ENCODE measurements at places on chromosomes 11 and 22.
A peak's percentile ranks its signal among the peaks of the same experiment; 100 is the strongest.

GRCh38 chr11:83118814-83119213 is 38.1 kb upstream of the PCF11 start:
- DNase-seq = no peak

- no peak for DNase-seq
Observed at GRCh38 chr11:28347371-28347770, 239.2 kb downstream of the METTL15 start.

- DNase-seq = no peak
Observed at GRCh38 chr11:86876716-86877234, 76.4 kb downstream of the PRSS23 start.

GRCh38 chr22:23397008-23397612 is 183.0 kb downstream of the IGLL1 start:
- DNase-seq = no peak

GRCh38 chr11:102421261-102421660 is 31.3 kb downstream of the TMEM123 start:
- no peak for DNase-seq

GRCh38 chr22:40583053-40583741 is 53.3 kb downstream of the MRTFA start:
- no peak for DNase-seq

DNA sequence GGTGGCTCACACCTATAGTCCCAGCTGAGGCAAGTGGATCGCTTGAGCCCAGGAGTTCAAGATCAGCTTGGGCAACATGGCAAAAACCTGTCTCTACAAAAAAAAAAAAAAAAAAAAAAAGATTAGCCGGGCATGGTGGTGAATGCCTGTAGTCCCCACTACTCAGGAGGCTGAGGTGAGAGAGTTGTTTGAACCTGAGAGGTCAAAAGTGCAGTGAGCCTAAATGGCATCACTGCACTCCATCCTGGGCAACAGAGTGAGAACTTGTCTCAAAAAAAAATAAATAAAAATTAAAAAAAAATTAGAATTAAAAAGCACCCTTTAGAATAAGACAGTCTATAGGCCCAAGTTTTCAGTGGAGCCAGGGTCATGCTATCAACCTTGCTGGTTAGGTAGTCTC is 95.5 kb downstream of the PDHX start:
- no peak for DNase-seq

DNA sequence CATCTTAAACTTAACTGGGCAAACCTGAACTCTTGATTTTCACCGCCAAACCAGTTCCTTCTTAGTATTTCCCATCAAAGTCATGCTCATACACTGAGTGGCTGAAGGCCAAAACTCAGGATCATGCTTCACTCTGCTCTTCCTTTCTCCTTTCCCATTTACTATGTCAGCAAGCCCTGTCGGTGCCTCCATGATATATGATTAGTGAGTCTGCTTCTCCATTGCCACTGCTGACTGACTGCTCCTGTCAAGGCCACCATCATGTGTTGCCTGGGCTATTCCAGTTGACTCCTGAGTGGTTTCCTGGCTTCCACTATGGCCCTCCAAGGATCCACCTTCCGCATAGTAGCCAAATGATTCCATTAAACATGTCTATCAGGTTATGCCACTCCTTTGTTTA is 42.8 kb upstream of the AMPD3 start:
- DNase-seq = no peak

GRCh38 chr11:128841461-128842072 is 25.5 kb downstream of the KCNJ1 start:
- no peak for DNase-seq

GRCh38 chr11:80424012-80424695 is 983.3 kb upstream of the TENM4 start:
- no peak for DNase-seq

DNA sequence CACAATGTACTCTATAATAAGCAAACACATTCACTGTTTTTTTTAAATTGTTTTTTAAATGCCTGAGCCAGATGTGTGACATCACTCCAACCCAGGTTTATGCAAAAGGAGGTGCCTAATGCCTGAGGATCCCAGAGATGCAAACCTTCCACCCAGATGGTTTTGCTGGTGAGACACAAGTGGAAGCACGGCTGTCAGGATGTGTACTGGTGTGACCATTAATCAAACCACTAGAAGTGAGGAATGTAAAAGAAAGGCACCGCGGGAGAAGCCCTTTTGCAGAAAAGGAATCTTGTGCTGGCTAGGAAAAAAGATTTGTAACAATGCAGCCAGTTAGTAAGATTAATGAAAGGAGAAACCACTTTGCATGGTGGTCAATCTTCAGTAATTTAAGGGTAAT is 407.4 kb downstream of the LARGE1 start:
- no peak for DNase-seq

- DNase-seq = no peak
Observed at GRCh38 chr11:45216901-45217300, 69.2 kb downstream of the SYT13 start.

- peak; percentile 40 for DNase-seq
Observed at GRCh38 chr11:35288817-35289541, 130.4 kb downstream of the SLC1A2 start.

- no peak for DNase-seq
Observed at GRCh38 chr11:26847459-26847858, 125.6 kb upstream of the SLC5A12 start.

DNA sequence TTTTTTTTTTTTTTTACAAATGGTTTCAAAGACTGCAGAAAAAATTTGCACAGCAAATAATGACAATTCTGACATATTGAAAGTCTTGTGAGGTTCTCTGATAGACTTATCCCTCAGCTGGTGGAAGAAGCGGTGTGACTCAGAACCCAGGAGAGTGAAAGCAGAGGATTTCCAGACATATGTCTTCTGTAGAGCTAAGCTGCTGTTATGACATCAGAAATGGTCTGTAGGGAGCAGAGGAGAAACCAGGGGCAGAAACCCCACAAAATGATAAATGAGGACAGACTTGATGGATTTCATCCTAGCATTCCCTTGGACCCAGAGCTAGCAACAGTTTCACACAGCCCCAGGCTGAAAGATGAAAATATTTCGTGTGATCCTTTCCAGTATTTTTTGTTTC is 582.6 kb downstream of the METTL15 start:
- no peak for DNase-seq

DNA sequence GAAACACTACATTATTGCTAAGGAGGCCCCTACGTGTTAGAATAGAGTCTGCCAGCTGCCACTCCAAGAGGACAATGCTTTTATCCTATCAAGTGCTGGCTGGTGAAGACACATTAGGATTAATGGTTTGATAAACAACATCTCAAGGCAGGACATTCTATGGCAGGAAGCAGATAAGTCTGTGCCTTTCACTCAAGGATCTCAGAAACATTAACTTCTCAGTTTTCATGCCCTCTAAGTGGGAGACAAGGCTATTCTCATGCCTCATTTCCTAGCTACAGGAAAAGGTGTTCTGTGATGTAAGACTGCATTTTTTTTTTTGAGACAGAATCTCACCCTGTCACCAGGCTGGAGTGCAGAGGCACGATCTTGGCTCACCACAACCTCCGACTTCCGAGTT is 23.5 kb upstream of the TIMP3 start:
- DNase-seq = no peak

GRCh38 chr11:22681281-22681812 is 14.9 kb downstream of the GAS2 start:
- DNase-seq = no peak

GRCh38 chr11:110173811-110174644 is 80.8 kb downstream of the ZC3H12C start:
- DNase-seq = peak; percentile 38

DNA sequence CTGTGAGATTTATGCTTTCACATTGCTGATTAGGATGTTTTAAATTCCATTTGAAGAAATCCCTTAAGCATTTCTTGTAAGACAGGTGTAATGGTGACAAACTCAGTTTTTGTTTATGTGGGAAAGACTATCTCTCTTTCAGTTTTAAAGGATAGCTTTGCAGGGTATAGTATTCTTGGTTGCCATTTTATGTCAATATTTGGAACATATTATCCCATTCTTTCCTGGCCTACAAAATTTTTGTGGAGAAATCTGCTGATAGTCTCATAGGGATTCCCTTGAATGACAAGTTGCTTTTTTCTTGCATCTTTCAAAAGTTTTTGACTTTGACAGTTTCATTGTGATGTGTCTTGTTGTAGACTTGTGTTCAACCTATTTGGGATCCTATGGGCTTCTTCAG is 28.8 kb downstream of the NAGA start:
- no peak for DNase-seq

DNA sequence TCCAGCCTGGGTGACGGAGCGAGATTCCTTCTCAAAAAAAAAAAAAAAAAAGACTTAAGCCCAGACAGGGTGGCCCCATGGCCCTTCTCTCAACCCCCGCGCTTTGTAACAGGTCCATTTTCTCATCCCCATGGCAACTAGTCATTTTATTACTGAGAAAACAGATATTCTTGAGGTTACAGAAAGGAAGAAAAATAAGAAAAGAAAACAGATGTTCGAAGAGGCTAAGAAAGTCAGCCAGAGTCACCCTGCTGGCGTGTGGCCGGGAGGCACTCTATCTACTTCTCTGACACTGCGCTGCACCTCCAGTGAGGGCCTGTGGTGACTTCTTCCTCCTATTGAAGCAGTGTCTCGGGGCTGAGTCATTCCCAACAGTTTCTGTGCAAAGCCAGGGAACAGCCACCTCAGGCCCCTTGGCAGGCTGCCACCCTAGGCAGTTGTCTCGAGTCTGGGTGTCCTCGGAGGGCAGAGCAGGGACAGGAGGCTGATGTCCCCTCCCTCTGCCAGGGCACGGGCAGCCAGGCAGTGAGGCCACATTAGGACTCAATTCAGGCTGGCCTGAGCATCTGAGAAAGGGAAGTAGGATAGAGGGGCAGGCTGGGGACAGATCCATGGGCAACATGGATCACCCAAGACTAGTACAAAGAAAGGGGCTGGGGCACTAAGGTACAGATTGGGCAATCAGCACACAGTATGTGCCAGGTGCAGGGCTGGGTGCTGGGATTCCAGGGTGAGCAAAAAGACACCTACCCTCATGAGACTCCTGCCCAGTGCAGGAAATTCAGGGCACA is 16.4 kb upstream of the SYVN1 start:
- DNase-seq = peak; percentile 99

GRCh38 chr11:15667127-15667725 is 552.5 kb downstream of the INSC start:
- no peak for DNase-seq

DNA sequence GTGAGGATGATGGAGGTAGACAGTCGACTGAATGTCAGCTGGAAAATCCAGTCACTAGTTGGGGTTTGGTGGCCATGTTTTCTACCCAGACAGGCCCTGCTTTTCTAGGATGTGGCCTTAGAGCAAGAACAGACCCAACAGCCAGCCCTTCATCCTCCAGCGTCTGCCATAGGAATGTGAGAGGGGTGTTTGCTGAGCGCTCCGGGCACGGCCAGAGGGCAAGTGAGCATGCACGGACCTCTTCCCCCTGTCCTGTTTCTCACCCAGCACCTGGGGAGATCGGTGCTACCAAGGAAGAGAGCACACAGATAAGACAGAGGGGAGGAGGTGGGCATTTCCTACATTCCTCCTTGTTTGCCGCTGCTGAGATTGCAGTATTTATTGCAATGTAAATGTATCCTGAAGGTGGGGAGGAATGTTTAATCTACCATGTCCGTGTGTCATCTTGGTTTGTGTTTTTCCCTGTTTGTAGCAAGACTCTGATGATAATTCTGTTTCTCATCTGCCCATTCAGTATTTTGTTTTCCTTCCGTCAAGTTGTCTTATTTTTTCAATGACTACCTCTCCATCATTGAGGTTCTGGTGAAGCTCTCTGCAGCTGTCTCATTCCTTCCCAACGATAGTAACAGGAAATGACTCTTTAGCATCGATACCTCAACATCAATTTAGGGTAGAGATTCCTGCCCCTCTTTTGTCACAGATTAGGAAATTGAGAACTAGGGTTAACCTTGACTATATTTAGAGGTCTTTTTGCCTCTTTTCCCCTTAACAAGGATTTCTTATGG is 4.9 kb upstream of the ATF4 start:
- DNase-seq = no peak

DNA sequence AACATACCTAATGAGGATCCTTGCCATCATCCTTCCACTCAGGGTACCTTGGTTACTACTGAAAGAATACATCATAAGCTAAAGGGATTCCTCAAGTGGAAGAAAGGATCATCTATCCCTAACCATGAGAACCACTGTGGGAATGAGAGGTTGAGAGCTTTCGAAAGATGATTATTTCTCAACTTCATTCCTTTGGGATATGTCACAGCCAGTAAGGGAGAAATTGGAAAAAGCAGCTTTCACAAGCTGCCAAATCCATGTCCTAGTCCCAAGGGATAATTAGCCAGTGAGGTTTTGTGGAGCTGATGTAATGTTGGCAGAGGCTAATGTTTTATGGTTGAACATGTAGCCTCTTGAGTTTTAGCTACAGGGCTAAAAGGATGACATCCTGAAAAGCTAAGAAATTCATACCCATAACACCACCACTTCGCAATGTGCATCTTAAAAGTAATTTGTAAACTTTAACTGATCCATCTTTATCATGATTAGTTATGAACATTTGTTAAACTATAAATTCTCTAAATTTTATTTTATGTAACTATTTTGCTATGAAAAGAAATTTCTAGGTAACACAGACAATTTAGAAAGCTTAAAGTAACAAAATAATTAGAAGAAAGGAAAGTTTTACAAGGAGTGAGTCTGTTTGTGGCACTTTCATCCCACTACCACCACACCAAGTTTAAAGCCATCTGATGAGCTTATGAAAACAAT is 123.9 kb downstream of the MRTFA start:
- no peak for DNase-seq

DNA sequence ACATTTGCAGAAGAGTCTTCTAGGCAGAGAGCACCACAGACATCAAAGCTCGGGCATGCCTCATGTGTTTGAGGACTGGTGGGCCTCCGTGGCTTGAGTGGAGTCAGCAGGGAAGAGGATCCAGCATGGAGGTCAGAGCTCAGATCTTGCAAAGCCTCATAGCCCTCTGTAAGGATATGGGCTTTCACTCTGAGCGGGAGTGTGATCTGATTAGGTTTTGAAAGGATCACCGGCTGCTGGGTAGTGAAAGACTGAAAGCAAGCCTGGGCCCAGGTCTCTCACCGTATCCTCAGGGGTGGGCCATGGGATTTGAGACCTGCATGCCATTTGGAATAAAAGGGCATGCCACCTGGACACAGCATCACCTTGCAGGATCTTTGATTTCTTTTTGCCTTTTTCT is 112.7 kb downstream of the TEAD1 start:
- DNase-seq = no peak

DNA sequence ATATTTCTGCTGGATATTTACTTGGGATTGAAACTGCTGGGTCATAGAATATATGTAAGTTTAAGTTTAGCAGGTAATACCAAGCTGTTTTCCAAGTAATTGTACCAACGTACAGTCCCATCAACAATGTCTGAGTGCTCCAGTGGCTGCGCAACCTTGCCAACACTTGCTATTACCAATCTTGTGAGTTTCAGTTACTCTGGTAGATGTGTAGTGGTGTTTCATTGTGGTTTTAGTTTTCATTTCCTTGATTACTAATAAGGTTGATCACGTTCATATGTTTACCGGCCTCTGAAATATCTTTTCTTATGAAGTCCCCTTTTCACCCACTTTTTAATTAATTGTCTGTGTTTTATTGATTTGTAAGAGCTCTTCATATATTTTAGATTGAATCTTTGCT is 370.6 kb upstream of the CADM1 start:
- peak; percentile 8 for DNase-seq
